ENCODE measurements at places on chromosomes 4 and X. TPM values are rescaled to one million over a fixed set of nuclear protein-coding genes. Genes with fewer than 3 reads are reported as not detected.

MAP7D2 gene
- 0.22 TPM for total RNA-seq

ASB5 gene
- 0.09 TPM for total RNA-seq

TSPAN7 gene
- 46.2 TPM for total RNA-seq

ELMOD2 gene
- 35.8 TPM for total RNA-seq

FAM241A gene
- 7.1 TPM for total RNA-seq

MAGED4B gene
- 16.0 TPM for total RNA-seq

ADAMTS3 gene
- 2.3 TPM for total RNA-seq

KLB gene
- total RNA-seq: 1.2 TPM

DGAT2L6 gene
- not detected for total RNA-seq

EDA gene
- 9.2 TPM for total RNA-seq

RBMXL3 gene
- total RNA-seq: not detected

SLC6A14 gene
- 0.18 TPM for total RNA-seq

MAGEA2 gene
- not detected for total RNA-seq

YY2 gene
- total RNA-seq: 2.1 TPM

CYTL1 gene
- 8.3 TPM for total RNA-seq

ZNF182 gene
- total RNA-seq: 8.8 TPM
